Stimulated activated CD4-positive, alpha-beta T cell treated with anti-CD3 and anti-CD28 coated beads, Interleukin-4, amount 100 ng/mL, for 1 hour (primary cell): ENCODE measurements at places on chromosomes 6 and 20.

DNA sequence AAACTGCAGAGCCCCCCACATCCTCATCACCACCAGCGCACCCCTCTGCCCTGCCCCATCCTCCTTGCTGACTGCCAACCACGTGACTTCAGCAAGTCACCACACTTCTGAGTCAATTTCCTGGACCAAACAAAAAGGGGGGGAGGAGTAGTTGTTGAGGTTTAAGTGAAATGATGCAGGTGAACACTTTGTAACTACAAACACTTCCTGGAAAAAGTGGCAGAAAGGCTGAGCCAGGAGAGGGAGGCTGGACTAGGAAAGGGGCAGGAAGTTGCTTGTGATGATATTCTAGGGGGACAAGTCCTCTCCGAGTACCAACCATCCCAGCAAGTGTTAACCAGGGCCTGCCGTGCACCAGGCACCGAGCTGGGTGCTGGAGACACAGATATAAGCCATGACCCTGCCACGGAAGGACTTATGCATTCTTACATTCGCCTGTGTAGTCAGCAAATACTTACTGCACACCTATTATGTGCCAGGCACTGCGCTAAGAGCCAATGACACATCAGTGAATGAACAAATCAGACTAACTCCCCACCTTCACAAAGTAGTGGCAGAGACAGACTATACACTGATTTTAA lies 67.3 kb downstream of the PREX1 start:
- DNase-seq = peak; percentile 55

- DNase-seq = no peak
Measured at GRCh38 chr6:2725999-2726567, 24.6 kb downstream of the MYLK4 start.

GRCh38 chr6:37442416-37443215 lies 9.6 kb downstream of the CMTR1 start:
- DNase-seq = no peak

- DNase-seq = no peak
Measured at GRCh38 chr6:105488516-105489215, 85.8 kb upstream of the PREP start.

DNA sequence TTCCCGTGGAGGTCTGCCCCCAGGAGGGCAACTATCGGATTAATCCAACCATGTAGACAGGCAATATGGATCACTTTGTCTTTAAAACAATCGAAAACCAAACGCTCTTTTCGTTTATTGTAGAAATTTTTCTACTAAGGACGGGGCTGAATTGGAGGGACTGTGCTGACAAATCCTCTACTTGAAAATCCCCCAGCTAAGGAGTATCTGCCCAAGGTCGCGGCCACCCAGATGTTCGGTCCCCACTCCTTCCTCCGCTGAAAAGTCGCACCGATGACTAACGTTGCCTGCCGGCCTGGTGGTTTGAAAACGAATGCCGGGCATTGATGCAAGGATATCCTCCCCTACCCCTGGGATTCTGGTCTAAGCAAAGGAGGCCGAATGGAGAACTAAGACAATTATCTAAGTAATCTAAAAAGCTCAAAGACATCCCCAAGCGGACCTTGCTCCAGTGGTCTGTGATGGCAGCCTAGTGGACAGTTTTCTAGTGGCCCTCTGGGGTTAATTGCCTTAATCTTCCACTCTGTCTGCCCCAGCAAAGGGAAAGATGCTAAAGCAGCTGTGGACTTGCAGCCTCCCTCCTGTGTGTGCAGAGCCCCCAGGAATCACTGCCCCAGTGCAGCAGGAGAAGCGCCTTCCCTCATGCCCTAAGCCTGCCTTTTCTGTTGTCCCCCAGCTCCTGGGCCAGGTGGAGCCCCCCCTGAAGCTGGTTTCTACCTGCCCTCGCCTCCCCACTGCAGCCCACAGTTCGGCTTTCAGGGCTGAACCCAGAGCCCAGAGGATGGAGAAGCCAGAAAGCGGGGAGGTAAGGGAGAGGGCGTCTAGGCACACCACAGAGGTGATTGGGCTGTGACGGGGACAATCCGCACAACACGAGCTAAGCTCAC lies 3.6 kb upstream of the FOXC1 start:
- DNase-seq = no peak

GRCh38 chr6:168273441-168274036 lies 46.0 kb downstream of the DACT2 start:
- DNase-seq = no peak

GRCh38 chr6:135362124-135362523 lies 135.4 kb downstream of the AHI1 start:
- no peak for DNase-seq

DNA sequence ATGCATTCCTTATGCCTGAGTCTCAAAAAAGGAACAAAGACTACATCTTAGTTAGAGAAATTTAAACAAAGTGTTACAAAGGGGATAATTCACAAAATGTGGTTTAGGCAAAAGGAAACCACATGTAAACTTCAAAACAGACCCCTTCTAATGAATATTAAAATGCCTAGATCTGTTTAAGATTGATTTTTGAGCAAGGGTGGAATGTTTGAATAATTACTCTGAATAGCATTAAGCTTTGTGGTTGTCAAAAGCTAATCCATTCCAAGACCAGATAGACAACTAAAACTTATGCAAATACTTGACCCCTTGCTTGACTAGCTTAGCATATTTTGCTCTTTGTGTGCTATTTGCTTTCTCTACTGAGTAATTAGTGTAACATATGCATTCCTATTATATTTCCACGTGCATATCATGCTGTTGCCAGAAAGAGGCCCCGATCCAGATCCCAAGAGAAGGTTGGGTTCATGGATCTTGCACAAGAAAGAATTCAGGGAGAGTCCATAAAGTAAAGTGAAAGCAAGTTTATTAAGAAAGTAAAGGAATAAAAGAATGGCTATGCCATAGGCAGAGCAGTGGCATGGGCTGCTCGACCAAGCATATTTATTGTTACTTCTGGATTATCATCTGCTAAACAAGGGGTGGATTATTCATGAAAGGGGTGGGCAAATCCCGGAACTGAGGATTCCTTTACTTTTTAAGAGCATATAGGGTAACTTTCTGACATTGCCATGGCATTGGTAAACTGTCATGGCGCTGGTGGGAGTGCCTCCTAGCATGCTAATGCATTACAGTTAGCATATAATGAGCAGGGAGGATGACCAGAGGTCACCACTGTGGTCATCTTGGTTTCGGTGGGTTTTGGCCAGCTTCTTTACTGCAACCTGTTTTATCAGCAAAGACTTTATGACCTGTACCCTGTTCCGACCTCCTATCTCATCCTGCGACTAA lies 1193.4 kb upstream of the EYS start:
- DNase-seq = no peak

- no peak for DNase-seq
Measured at GRCh38 chr20:235891-236290, 8.8 kb downstream of the DEFB129 start.

DNA sequence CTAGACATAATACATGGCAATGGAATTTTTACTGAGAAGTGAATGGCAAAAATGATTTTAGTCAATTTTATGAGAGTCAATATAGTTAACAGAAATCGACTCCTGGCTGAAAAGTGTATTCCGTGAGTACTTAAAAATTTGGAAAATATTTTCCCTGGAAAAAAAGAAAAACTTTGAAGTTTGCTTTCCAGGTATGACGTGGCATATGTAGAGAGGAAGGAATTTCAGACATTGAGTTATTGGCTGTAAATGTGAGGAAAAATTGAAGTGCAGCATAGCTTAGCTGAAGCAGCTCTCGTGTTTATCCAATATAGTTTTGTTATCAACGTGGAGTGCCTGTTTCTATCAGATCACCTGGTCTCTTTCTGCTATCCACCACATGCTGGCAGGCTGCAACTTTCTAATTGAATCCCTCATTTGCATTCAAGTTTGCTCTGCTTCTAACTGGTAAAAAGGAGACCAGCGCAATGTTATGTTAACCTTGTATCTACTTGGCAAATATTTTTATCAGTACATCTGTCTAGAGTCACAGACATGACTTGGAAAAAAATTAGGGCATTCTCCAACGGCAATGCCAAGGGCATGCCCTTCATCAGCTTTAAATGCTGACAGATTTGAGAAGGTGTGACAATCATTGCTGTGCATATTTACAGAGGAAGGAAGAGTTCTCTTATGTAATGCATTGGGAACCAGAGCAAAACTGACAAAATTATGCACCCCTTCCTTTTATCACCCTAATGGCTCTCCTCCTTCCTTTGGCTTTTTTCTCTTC lies 1102.8 kb upstream of the FLRT3 start:
- DNase-seq = no peak

GRCh38 chr6:88611721-88612120 lies 351.7 kb downstream of the RNGTT start:
- DNase-seq = no peak

- DNase-seq = no peak
Measured at GRCh38 chr6:133368664-133369063, 127.5 kb downstream of the EYA4 start.

- DNase-seq = no peak
Measured at GRCh38 chr6:137236581-137237355, 17.6 kb upstream of the IFNGR1 start.

DNA sequence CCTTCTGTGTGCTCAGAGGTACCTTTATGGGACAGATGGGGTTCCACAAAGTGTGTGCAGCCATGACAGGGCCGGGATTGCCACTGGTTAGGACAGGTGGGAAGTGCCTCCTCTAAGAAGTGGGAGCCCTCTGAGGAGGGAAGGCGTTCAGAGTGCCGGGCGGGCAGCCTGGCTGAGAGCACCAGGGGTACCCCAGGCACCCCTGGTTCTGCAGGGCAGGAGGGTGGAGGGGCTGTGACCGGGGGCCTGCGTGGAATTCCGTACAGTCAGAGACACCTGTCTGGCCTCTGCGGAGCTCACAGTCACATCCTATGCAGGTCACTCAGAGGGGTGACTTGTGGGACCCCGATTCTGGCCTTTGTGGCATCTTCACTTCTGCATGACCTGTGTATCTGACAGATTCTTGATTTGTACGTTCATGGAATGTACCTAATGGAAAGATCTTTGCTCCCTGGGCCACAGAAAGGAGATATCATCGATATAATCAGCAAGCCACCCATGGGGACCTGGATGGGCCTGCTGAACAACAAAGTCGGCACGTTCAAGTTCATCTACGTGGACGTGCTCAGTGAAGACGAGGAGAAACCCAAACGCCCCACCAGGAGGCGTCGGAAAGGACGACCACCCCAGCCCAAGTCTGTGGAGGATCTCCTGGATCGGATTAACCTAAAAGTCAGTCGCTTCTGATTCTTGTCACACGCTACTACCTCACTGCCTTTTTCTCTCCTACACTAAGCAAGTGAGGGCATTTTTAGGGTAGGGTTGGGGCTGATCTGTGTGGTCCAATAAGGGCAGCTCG lies 190.9 kb downstream of the SASH1 start:
- DNase-seq = no peak

- no peak for DNase-seq
Measured at GRCh38 chr6:100466410-100467128, 1.8 kb upstream of the SIM1 start.

DNA sequence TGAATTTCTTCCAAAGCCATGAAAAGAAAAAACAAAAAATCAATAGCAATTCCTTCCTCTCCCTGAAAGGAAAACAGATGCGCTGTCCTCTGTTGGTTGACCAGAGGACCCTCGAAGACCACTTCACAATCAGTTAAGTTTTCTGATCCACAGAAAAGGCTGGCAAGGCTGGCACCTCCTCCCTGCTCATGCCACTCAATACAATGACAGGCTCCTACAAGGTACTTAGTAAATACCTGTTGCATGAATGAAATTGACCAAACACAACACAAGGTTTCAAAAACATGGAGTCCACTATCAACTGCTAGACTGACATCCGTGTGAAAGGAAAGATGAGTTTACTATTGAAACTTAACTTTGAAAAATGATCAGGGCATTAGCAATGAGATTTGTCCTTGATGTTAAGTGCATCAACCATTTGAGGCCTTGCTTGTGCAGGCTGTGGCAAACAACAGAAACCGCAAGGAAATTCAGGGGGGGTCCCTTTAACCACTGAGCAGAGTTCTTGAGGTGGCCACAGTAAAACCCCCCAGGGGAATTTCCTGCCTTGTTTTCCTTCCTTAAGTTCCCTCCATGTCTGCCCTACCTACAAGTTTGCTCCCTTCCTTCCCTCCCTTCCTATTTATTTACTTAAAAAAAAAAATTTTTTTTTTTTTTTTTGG lies 27.9 kb upstream of the RTF2 start:
- peak; percentile 36 for DNase-seq

GRCh38 chr20:60964911-60965310 lies 287.1 kb upstream of the CDH4 start:
- DNase-seq = no peak

GRCh38 chr6:3380344-3381232 lies 76.3 kb downstream of the SLC22A23 start:
- DNase-seq = no peak

DNA sequence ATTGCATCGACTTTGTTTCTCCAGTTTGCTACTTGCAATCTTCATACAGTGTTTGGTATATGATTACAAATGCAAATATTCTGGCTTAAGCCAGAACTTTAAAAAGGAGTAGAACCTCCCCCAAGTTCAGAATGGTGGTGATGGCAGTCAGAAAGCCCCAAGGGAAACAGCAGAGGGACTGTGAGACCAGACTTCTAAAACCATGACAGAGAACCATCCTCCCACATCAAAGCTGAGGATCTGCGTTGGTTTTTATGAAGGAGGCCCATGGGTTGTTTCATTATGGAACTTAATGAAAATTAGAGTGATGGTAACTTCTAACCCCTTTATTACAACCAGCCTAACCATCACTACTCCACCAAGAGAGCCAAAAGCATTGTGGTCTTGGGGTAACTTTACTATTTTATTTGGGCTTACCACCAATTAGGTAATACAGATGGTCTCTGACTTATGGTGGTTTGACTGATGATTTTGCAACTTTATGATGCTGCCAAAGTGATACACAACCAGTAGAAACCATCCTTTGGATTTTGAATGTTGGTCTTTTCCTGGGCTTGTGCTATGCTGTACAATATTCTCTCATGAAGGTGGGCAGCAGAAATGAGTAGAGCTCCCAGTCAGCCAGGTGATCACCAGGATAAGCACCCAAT lies 10.9 kb upstream of the MRS2 start:
- no peak for DNase-seq

GRCh38 chr20:266596-267562 lies 9.4 kb downstream of the DEFB132 start:
- DNase-seq = peak; percentile 91

GRCh38 chr6:16427124-16427523 lies 188.7 kb downstream of the GMPR start:
- DNase-seq = no peak
